T-cell (primary cell): ENCODE measurements at places on chromosomes 13 and 19.

GRCh38 chr13:23472189-23472588 is 38.7 kb upstream of the SACS start:
- DNase-seq: no peak

DNA sequence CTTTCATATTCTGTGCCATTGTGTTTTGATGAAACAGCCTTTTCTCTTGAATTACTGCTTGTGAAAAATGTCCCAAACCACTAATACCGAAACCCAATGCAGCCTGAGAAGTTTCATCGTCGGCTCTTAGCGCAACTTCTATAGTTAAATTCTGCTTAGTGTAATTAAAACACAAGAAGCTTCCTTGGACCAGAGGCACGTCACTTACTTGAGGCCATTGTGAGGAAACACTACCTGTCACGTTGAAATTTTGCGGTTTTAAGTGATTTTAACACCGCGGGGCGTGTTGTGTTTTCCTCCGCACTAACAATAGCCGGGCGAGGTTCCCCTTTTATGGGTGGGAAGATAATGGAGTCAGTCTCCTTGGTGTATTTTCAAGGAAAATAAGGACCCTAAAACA is 70.9 kb downstream of the GGACT start:
- DNase-seq: no peak

GRCh38 chr19:4043401-4043800 is 23.3 kb downstream of the ZBTB7A start:
- DNase-seq: no peak

- DNase-seq: no peak
These were observed 1.0 kb downstream of the PRKACA start for GRCh38 chr19:14116525-14116917.

DNA sequence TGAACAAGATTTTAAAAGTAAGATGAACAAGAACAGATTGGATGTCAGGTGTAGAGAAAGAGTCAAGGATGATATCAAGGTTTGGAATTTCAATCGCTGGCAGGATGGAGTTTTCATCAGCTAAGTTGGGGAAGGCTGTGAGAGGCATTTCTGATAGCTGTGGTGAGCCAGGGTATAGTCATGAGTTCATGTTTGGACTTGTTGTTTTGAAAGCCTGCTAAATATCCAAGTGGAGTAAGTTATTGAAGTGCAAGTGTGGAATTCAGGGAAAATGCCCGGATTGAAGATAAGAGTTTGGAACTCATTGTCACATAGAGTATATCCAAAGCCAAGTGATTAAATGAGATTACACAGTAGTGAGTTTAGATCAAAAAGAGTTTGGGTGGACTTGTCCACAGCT is 11.0 kb upstream of the EPSTI1 start:
- no peak for DNase-seq

- no peak for DNase-seq
These were observed 48.1 kb downstream of the CRTC1 start for GRCh38 chr19:18731562-18732008.

GRCh38 chr13:30634838-30635237 is 17.1 kb downstream of the USPL1 start:
- no peak for DNase-seq

DNA sequence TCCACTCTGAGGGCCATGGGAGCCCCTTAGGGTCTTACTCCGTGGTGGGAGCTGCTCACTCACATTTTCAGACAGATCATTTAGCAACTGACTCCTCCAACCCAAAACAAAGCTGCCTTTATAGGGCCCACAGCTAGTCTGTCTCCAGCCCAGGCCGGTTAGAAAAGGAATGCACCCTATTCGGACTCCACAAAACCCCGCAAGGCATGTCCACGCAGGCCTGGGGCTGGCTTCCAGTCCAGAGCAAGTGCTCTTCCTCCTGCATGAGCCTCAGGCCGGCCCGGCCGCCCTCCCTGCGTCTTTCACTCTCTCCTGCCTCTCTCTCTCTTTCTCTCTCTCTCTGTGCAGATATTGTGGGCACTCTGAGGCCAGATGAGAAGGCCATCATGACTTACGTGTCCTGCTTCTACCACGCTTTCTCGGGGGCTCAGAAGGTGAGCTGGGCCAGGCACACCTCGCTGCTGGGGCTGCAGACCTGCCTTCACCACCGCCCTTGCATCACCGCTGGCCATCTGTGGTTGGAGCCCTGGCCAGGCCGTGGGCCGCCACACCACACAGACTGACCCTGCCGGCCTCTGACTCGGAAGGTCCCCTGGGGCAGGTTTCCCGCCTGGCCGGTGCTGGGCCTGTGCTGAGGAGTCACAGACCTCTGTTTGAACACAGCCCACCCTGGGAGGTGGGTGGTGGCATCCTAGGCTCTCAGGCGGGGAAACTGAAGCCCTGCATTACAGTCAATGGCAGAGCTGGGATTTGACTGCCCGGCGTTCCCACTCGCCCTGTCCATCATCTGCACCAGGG is 33.1 kb downstream of the CAPN12 start:
- DNase-seq: no peak

DNA sequence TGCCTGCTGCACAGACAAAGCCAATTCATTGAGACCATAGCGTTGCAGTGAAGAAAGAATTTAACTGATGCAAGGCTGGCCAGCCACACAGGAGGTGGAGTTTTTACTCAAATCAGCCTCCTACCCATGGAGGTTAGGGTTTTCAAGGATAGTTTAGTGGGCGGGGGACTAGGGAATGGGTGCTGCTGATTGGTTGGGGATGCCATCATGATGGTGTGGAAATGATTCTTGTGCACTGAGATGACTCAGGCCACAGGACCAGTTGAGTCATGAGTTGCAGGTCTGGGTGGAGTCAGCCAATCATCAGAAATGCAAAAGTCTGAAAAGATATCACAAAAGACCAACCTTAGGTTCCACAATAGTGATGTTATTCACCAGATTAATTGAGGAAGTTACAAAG is 359.6 kb downstream of the FOXO1 start:
- DNase-seq: no peak

GRCh38 chr13:51795419-51795818 is 8.5 kb downstream of the DHRS12 start:
- DNase-seq: no peak

DNA sequence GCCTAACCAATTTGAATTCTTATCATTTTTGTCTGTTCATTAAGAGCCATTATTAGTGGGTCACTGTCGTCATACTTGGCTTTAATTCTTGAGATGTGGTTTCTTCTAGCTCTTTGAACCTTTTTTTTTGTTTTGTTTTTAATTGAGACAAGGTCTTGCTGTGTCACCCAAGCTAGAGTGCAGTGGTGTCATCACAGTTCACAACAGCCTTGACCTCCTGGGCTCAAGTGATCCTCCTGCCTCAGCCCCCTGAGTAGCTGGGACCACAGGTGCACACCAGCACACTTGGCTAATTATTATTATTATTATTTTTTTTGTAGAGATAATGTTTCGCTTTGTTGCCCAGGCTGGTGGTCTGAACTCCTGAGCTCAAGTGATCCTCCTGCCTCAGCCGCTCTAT is 25.8 kb upstream of the LDLR start:
- DNase-seq: no peak

DNA sequence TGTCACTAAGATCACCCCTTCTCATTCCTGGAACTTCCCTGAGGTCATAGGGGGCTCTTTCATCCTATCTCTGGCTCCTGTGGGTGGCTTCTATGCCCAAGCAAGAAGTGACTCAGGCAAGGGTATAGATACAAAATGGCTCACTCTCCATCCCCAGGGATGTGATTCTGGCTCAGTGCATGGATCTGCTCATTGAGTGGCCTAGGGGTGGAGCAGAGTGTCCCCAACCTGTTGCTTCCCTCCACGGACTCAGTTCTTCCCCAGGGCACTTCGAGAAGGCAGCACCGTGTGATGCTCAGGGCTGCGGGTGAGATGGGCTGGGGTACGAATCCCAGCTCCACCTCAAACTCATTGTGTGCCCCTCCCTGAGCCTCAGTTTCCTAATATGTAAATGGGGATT is 136.4 kb downstream of the PTPRS start:
- DNase-seq: no peak

DNA sequence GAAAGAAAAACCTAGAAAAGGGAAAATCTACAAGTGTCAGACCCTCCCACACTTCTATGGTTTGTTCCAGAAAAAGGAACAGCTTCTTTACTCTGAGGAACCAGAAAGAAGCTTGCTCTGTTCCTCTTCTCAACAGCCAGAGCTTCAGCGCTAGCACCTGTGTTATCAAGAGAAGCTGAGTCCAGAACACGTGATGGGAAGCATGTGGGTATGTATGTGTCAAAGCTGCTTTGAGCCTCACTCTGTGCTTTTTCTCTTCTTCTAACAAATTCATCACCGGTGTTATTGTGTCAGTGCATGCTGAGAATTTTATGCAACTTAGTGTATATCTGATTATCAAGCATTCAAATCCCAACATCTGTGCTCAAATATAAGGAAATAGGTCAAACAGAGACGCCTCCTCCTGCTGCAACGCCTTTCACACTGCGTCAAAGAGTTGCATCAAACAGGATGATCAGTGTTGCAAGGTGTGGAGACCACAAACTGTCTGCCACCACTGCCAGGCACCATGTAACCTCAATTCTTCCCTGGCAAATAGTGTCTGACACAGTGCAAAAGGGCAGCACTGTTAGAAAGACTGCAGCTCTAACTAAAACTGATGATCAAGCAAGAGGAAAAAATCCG is 83.9 kb downstream of the LRRC63 start:
- peak; percentile 82 for DNase-seq

GRCh38 chr13:51643105-51643881 is 59.0 kb downstream of the WDFY2 start:
- no peak for DNase-seq

DNA sequence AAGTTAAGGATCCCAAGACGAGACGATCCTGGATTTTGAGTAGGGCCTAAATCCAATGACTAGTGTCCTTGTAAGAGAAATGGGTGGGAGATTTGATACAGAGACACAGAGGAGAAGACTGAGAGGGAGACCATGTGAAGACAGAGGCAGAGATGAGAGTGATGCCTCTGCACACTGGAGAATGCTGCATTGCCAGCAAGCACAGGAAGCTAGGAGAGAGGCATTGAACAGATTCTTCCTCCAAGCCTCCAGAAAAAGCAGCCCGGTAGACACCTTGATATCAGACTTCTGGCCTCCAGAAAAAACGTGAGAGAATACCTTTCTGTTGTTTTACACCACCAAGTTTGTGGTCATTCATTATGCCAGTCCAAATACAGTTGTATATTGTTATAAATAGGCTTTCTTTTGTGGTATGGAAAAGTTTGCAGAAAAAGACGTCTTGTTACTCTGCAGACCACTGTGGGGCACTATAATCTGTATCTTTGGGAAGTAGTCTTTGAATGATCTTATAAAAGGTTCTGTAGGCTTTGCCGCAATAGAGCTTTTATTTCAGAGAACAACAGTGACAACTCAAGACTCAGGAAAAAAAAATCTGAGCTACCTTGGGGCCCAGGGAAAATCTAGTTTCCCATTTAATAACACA is 17.9 kb upstream of the RFC3 start:
- DNase-seq: no peak

DNA sequence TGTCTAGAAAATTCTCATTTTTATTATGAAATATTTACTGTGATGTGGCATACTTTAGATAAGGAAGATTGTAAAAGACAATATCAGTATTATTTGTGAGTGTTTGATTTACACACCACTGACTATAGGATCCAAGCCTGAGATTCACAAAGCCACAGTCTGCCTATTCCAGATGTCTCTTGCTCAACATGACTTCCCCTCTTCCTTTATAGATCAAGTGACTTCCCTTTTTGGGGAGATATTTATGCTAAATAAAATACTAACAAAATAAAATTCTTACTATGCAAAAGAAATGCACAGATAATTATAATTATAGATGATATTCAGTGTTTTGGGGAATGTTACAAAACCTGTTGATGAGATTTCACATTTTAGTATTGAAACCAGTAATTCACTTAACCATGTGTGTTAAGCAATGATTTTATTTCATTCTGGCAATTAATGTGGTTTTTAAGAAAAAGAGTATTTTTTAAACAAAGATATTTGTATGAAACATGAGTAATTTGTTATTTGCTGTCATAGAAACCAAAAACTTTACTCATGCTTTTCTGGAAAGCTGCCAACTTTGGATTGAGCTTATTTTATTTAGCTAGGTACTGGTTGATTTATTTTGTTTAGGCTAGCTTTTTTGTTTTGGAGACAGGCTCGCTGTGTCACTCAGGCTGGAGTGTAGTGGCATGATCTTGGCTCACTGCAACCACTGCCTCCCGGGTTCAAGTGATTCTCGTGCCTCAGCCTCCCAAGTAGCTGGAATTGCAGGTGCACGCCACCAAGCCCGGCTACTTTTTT is 13.7 kb upstream of the GPR183 start:
- DNase-seq: no peak

GRCh38 chr19:29708554-29709439 is 6.3 kb downstream of the C19orf12 start:
- no peak for DNase-seq

GRCh38 chr13:42075517-42075916 is 27.1 kb downstream of the DGKH start:
- no peak for DNase-seq

GRCh38 chr19:35859414-35859813 is 2.7 kb downstream of the KIRREL2 start:
- DNase-seq: no peak

GRCh38 chr13:109833071-109833470 is 46.7 kb upstream of the IRS2 start:
- DNase-seq: no peak

DNA sequence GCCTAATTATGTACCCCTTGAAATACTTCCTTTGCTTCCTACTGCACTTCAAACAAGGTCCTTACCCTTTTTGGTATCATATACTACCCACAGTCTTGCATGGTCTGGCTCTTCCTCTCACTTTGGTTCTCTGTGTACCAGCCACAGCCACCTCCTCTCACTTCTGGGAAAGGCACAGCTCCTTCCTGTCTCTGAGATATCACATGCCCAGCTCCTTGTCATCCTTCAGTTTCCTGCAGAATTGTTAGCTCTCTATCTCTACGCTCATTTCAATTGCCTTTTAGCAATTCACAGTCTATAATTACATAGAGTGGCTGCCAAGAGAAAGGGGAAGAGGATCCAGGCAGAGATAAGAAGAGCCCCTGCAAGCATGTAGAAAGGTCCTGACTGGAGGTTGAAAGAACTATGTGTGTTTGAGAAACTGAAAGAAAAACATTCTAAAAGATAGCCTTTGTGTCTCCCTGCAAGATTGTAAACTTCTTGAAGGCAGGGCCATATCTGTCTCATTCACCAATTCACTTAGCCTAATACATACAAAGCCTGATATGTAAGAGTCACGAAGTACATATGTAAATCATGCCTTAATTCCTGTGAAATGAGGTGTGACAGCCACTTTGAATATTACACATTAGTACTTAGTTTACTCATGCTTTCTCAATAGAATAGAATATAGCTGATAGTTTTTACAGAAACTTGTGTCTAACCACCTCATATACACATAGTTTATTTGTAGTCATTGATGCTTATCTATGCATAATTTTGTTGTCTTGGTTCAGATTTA is 933.1 kb downstream of the DIAPH3 start:
- no peak for DNase-seq
